ENCODE measurements at places on chromosomes 4 and X.

- no peak for DNase-seq
Observed at GRCh38 chrX:134933248-134933647, 57.5 kb upstream of the SMIM10 start.

GRCh38 chrX:34371754-34372153, 239.6 kb upstream of the FAM47A start:
- no peak for DNase-seq

DNA sequence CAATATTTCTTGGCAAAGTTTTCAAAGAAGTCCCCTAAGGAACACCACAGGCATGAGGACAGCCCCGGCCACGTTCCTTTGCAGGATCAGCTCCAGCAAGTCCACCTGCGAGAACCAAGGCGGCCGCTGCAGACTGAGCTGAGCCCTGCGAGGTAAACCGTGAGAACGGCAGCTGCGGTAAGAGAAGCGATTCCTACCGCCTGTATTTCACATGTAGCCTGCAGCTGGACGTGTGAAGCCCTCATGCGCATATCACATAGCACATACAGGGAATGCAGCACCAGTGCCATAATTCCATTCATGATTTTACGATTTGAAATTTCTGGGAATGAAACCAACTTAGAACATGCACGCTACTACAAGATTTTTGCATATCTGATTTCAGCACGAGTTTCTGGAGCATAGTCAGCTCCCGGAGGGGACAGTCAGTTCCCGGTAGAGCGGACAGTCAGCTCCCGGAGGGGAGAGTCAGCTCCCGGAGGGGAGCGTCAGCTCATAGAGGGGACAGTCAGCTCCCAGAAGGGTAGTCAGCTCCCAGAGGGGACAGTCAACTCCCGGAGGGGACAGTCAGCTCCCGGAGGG, 41.7 kb downstream of the FGFRL1 start:
- DNase-seq = peak; percentile 42

DNA sequence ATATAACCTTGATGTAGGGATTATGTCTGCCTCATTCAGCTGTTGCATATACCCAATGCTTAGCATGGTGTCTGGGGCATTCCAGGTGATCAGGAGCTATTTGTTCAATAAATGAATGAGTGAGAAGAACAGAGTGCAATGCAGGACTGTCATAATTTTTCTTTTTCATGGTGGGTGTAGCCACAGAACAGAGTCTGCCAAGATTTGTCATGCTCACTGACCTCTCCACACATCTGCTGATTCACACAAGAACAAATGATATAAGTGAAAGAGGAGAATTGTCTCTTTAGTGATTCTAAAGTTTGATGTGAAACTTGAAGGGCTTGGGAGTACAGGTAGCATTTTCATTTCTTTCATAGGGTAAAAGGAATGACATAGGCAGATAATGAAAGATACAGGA, 64.4 kb upstream of the TEX13D start:
- DNase-seq = no peak

- no peak for DNase-seq
Observed at GRCh38 chr4:164931551-164932324, 45.7 kb downstream of the TRIM61 start.

- DNase-seq = no peak
Observed at GRCh38 chr4:73832651-73833237, 3.7 kb upstream of the CXCL6 start.
